ENCODE measurements at places on chromosomes 2 and 18.

- DNase-seq: no peak
Observed at GRCh38 chr2:237134321-237135230, 48.9 kb downstream of the COPS8 start.

- DNase-seq: no peak
Observed at GRCh38 chr18:62432176-62432575, 90.6 kb upstream of the ZCCHC2 start.

DNA sequence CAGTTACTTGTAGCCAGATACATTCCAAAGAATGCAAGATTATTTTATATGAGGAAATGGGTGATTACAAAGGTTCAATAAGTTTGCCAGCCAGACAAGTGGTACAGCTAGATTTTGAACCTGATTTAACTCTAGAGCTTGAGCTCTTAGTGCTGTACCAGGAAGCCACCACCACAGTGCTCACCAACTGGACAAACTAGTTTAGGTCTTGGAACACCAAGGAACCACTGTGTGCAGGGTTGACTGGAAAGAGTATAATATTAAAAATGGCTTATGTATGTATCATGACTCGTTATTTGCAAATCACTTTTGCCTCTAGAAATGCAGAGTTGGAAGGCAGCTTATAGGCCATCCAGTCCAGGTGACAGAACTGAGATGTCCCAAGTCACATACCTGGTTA lies 177.2 kb downstream of the TXNL1 start:
- no peak for DNase-seq

DNA sequence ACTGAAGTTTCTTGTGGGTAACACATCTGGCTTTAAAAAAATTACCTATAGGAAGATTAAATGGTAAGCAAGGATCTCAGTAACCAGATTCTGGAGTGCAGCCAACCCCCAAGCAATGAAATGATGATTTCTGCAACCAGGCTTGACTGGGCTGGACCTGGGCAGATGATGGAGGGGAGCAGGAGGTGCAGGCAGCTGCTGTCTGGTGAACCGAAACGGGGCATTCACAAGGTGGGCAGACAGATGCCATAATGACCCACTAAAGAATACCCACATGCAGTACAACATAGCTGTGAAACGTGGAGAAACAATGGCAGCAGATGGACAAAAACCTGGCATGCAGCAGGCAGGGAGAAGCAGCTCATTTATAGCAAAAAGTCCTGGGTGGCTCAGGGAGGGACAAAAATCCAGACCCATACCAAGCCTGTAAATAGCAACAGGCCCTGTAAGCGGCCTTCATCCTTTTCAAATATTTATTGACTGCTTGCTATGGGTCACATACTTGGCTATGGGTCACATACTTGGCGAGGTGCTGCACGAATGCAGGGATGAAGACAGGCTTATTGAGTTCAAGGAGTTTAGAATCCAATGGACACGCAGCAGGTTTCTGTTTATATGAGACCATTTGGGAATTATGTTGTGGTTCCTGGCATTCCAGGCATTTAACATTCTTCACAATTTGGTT lies 244.7 kb downstream of the HRH4 start:
- no peak for DNase-seq

DNA sequence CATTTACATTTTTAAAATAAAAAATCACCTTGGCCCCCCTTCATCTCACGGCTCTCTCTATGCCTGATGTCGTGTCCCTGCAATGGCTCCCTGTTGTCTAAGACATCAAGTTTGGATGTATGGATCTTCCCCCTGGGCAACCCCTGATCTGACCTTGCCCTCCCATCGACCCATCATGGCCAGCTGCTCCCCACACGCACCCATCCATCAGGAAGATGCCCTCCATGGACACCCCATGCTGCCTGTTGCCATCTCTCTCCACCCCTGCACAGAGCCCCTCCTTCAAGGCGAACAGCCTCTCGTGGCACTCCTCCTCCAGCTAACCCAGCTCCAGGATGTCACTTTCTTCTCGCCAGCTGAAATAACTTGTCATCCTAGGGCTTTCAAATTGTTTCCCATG lies 59.5 kb downstream of the DPYSL5 start:
- no peak for DNase-seq

GRCh38 chr2:183519371-183520056 lies 395.3 kb downstream of the NUP35 start:
- no peak for DNase-seq

DNA sequence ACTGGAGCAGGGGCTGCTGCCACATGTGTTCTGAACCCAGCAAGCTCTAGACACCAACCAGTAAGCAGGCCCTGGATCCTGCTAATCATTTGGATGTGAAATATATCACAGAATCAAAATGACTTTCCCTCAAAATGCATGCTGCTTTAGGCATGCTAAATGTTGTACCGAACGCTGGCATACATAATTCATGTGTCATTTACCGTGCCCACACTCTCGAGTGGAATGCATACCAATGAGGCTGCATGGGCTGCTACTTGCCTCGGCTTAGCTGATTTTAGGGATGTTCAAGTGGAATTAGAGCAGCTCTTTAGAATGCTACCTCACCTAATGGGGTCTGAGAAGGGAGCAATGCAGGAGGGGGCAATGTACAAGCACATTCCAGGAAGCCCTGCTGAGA lies 509.6 kb upstream of the RAB6C start:
- DNase-seq: no peak

GRCh38 chr18:63169853-63170252 lies 149.7 kb downstream of the BCL2 start:
- DNase-seq: no peak

DNA sequence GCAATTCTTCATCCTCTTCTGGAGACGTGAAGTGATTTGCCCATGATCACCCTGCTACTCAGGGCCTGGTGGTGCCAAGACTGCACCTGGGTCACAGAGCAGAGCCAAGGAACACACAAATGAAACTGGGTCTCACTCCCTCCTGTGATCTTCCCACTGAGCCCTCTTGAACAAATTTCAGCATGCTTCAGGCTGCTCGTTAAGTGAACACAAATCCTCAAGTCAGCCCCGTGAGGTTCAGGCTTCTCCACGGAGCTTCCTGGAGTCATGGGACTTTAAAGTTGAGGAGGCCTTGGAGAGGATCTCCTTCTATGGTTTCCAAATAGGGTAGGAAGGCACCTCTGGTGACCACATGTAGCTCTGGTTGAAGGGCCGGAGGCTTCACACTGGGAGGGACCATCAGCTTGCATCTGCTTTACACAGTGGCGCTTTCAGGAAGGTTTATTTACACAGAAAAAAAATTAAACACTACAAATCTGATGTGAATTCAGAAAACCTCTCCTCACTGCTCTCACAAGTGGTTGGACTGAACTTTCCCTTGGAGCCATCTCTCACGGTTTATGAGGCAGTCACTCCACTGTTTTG lies 255.4 kb downstream of the LOXHD1 start:
- no peak for DNase-seq

DNA sequence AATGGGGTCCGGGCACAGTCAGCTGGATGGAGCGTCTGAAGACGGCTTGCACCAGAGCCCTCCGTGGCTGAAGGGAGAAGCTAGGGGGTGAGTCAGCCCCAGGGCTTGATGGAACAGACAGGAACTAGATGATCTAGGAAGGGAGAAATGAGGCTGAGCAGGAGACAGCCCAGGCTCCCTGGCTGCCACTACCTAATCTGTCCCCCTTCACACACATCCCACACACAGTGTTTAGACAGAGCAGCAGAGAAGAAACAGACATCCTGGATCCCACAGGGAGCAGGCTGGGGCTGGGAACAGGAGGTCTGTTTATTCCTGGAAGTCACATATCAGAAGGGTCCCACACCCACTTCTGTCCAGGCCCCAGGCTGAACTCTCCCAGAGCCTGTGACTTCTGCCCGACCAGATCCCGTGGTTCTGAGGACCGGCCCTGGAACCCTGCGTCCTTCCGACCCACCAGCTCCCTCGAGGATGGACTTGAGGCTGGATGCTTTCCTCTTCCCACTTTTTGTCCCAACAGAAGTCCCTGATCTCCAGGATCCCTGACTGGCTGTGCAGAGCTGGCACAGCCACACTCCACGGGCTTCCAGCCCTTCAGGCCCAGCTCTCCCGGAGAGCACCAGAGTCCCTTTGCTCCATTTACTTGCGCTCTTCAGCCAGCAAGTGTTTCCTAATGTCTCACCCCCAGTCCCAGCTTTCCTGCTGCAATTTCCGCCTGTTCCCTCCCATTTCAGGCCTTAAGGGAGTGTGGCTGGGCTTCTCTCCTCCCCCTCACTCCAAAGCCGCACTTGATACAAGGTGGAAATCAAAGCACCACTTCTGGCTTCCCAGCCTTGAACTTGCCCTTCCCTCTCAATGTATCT lies 1.5 kb upstream of the GPBAR1 start:
- DNase-seq: peak; percentile 16
